Foreskin fibroblast (primary cell): ENCODE measurements at places on chromosomes 4 and X.

DNA sequence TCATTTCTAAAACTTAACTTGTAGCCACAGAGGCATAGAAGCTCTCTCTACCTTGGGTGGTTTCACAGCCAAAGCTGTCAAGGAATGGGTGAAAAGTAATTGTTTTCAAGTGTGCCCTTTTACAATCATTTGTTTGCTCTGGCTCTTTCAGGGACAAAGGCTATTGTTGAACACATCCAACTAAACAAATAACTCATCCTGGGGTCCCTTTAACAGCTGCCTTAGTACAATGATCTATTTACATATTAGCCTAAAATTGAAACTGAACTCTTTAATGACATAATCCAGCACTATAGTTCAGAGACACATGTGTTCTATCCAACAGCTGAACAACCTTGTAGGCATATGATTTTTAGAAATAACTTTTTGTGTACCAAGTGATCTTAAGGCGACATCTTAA is 3.7 kb downstream of the HHIP start:
- DNase-seq = no peak

- DNase-seq = no peak
Measured at GRCh38 chrX:92270936-92271855, 492.0 kb downstream of the PCDH11X start.

DNA sequence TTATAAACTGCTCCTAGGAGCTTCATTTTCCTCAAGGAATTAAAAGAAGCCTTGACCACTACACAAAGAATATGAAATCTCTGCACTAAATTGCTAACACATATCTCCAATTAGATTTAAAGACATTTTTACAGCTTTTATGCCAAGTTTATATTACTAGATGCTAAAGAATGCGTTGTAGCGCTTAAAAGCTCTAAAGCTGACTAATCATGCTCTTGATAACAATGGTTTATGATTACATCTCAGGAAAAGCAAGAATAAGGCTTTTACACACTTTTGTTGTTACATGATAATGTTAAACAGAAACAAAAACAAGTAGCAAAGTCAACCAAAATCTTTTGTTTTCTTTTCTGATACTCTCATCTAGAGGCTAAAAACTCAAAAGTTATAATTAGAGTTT is 44.7 kb downstream of the SLC10A7 start:
- DNase-seq = no peak

DNA sequence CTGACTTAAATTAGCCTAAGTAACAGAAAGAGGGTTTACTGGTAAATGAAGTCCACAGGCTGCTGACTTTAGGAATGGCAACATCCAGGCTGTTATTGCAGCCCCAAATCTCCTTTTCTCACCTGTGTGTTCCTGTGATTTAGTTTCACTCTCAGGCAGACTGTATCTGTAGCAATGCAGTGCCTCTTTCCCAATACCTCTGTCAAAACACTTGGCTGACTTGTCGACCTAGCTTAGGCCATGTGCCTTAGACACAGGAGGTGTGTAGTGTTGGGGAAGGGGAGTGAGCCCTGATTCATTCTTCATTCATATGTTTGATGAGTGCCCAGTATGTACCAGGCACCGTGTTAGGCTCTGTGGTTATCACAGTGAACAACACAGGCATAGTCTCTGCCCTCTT is 46.9 kb downstream of the JADE3 start:
- peak; percentile 22 for DNase-seq

- DNase-seq = no peak
Measured at GRCh38 chrX:551306-551705, 79.3 kb upstream of the SHOX start.

DNA sequence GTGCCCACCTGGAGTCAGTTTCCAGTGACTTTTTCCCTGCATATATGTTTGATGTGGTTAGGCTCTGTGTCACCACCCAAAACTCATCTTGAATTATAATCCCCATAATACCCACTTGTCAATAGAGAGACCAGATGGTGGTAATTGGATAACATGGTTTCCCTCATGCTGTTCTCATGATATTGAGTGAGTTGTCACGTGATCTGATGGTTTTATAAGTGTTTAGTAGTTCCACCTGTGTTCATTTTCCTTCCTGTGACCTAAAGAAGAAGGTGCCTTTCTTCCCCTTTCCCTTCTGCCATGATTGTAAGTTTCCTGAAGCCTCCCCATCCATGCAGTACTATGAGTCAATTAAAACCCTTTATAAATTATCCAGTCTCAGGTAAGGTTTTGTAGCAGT is 740.9 kb downstream of the ARAP2 start:
- DNase-seq = no peak

DNA sequence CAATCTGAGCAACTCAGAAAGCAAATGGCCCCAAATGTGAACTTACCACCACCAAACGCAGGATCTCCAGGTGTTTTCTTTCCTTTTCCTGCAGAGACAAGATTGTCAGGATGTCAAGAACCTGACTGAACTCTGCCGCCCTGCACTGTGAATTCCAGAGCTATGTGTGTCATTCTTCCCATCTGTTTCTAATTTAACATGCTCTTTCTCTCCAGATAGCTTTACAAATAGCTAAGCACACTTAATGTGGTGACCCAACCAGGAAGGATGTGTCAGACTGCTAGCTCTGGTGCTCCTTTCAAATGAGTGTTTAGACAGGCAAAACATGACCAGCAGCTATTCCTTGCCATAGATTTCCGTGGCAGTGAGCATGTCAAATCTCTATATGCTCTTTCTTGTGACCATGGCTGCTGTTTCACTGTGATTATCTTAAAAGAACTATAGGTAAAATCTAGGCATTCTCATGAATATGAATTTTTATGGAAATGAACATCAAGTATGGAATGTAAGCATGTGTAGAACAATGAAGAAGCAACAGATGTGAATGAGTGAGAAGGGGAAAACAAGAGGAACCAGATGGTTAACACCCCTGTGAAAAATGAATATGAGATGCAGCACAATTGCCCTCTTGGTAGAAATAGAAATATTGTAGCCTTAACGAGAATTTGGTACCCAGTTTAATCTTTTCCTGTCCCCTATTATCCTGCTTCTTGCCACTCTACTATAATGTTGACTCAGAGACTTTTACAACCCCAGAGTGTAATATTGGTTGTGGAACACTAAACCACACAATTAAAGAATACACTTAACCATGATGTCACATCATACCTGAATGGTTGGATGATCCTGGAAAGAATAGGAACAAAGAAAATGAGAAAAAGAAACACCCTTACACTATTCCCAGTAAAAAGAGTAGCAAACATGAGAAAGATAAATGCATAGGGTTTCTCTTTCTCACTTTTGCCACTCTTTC is 247.8 kb upstream of the DKK2 start:
- DNase-seq = peak; percentile 96
